ENCODE measurements at places on chromosomes 2 and 18.

- DNase-seq: no peak
Observed at GRCh38 chr2:234725528-234726264, 226.1 kb upstream of the SH3BP4 start.

DNA sequence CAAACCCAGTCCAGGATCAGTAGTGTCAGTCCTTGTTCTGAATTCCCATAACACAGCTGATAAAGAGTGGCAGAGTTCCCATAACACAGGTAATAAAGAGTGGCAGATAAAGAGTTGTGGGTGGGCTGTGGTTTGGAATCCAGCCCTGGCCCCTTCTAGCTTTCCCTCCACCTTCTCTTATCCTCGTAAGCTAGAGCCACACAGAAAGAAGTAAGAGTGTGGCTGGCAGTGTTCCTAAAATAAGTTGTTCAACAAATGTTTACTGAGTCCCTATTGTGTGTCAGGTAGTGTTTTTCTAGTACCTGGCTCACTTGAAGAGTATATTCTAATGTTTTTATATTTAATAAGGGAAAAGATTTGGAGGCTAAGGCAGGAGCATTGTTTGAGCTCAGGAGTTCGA lies 65.0 kb upstream of the BCL2L11 start:
- DNase-seq: no peak

- DNase-seq: no peak
Observed at GRCh38 chr2:128444816-128445522, 126.3 kb upstream of the HS6ST1 start.

- DNase-seq: no peak
Observed at GRCh38 chr18:4455113-4455811, at the start of gene DLGAP1. Gene DLGAP1, minus strand, starts transcription at chr18:4455307.

- no peak for DNase-seq
Observed at GRCh38 chr2:237869343-237870102, 10.1 kb downstream of the RAMP1 start.

GRCh38 chr2:193462411-193462810 lies 1267.7 kb upstream of the TMEFF2 start:
- DNase-seq: no peak

GRCh38 chr2:196274387-196274809 lies 103.0 kb upstream of the STK17B start:
- no peak for DNase-seq

GRCh38 chr2:109058191-109058632 lies 69.2 kb upstream of the EDAR start:
- no peak for DNase-seq

DNA sequence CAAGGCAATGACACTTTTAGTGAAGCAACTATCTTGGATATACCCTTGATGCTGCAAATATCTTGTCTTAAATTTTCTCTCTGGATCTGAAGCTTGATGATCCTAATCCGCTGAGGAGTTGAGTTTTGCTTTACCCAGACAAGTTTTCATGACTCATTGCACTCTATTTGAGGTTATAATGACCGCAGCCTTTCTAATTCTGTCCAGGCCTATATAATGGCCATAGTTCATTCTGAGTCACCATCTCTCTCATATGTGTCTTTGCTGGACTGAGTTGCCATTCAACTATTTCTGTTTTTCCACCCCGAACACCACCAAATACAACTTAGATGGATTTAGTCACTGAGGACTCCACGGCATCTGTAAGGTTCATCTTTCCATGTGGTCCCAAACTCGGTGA lies 802.1 kb upstream of the FAM98A start:
- no peak for DNase-seq

GRCh38 chr2:185372188-185372587 lies 366.4 kb upstream of the FSIP2 start:
- no peak for DNase-seq

DNA sequence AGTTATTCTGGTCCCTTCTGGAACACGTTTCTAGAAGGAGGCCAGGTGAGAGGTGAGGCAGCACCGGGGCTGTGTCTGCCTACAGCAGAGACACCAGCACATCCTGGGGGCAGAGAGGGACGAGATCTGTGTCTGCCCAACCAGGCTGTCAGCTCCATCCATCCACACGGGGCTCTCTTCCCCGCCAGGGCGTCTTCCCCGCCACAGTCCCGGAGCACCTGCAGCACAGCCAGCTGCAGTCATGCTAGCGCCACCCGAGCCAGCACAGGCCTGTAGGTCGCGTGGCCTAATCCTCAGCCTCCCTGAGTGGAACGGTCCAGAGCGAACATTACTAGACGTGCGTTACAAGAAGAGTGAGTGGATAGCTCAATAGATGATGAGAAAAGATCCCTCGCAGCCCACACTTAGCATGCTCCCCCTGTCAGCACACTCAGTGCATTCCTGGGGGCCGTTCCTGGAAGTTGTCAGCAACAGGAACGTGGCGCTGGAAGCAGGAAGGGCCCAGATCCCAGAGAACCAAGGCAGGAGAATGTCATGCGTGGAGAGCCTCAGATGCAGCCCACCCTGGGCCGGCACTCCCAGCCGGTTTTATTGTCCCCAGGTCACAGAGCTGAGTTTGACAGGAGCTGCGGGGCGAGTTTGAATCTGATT lies 179.0 kb downstream of the TWIST2 start:
- DNase-seq: no peak

DNA sequence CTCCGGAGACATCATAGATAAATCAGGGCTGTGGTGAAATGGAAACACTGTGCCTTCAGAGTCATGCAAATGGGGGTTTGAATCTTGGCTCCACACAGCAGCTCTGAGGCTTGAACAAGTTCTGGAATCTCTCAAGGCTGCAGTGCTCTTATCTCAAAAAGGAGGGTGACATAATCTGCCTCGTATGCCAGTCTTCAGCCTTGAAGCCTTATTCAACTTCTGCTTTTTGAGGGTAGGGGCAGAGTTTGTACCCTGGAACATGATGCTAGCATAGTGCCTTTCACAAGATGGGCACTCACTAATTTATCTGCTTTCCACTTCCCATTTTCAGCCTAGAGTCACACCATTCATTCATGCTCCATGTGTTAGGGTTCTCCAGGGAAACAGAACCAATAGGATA lies 42.3 kb downstream of the GATA6 start:
- DNase-seq: no peak

DNA sequence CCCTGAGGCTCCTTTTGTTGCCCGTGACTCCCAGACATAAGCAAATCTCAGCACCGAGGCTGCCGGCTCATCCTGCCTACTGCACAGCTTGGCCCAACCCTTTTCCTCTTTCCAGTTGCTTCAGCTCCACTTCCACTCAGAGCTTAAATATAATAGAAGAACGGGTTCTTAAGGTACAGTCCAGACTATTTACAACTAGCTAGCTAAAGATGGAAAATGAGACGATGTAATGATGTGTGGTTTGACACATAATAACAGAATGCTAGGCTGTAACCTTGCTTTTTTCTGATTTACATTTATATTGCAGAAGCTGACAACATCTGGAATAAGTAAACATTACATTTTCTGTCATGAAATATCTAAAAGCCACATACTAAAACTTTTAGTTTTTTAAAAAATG lies 26.9 kb upstream of the ATP9B start:
- no peak for DNase-seq

GRCh38 chr2:217629347-217629746 lies 373.4 kb downstream of the TNS1 start:
- no peak for DNase-seq

DNA sequence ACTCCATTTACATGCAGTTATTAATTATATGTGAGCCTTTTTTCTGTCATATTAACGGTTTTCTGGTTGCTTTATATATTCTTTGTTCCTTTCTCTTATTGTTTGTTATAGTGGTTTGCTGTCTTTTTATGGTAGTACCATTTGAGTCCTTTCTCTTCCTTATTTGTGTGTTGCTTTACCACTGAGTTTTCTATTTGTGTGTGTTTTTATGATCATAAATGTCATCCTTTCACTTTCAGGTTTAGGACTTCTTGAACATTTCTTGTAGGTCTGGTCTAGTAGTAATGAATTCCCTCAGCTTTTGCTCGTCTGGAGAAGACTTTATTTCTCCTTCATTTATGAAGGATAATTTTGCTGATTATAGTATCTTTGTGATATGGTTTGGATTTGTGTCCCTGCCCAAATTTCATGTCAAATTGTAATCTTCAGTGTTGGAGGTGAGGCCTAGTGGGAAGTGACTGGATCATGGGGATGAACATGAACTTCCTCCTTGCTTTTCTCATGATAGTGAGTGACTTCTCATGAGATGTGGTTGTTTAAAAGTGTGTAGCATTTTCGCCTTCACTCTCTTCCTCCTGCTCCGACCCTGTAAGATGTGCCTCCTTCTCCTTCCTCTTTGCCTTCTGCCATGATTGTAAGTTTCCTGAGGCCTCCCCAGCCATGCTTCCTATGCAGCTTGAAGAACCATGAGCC lies 11.5 kb downstream of the GCC2 start:
- DNase-seq: no peak

GRCh38 chr2:128187032-128187654 lies 96.1 kb downstream of the UGGT1 start:
- DNase-seq: no peak

DNA sequence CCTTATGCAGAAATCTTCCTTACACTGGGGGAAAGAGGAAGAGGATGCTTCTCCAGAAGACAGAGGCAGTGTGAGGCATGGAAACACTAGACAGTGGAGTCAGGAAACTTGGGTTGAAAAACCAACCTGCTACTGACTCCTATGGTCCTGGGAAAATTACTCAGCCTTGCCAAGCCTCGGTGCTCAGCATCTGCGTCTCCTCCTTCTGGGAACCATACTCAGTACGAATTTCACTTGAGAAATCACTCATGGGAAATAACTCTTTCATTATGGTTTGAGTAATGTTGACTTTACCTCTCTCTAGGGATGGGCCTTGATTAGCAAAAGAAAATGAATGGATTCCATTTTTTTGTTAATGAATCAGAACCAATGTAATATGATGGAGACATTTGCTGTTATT lies 96.5 kb downstream of the KCNE4 start:
- DNase-seq: no peak

GRCh38 chr2:72913486-72914205 lies 3.7 kb upstream of the EMX1 start:
- DNase-seq: no peak

- DNase-seq: no peak
Observed at GRCh38 chr2:86383844-86384243, 46.4 kb upstream of the REEP1 start.

DNA sequence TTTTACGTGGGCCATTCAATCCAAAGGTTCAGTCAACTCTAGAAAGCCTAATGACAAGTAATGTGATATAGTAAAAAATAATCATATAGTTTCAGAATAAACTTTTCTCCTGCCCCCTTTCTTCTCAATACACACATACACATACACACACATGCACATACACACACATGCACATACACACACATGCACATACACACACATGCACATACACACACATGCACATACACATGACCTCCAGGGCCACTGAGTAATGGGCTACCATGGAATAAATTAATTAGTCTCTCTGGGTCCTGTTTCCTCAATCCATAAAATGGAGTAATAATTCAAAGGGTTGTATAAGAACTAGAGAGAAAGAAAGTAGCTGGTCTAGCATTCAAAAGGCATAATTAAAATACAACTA lies 5.4 kb upstream of the TRIB2 start:
- DNase-seq: no peak

GRCh38 chr2:216001216-216002100 lies 11.9 kb downstream of the MREG start:
- no peak for DNase-seq

GRCh38 chr2:18959952-18960717 lies 370.8 kb upstream of the NT5C1B start:
- no peak for DNase-seq

DNA sequence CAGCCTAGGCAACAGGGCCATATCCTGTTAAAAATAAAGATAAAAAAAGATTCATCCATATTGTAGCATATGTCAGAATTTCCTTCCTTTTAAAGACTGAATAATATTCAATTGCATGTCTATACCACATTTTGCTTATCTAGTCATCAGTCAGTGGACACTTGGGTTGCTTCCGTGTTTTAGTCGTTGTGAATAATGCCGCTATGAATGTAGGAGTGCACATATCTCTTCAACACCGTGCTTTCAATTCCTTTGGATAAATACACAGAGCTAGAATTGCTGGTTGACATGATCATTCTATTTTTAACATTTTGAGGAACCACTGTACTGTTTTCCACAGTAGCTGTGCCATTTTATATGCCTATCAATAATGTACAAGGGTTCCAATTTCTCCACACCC lies 14.0 kb upstream of the PLB1 start:
- no peak for DNase-seq
